ENCODE measurements at places on chromosomes 11 and 22.

- no peak for DNase-seq
Observed at GRCh38 chr11:61961570-61962212, 5.7 kb downstream of the FTH1 start.

DNA sequence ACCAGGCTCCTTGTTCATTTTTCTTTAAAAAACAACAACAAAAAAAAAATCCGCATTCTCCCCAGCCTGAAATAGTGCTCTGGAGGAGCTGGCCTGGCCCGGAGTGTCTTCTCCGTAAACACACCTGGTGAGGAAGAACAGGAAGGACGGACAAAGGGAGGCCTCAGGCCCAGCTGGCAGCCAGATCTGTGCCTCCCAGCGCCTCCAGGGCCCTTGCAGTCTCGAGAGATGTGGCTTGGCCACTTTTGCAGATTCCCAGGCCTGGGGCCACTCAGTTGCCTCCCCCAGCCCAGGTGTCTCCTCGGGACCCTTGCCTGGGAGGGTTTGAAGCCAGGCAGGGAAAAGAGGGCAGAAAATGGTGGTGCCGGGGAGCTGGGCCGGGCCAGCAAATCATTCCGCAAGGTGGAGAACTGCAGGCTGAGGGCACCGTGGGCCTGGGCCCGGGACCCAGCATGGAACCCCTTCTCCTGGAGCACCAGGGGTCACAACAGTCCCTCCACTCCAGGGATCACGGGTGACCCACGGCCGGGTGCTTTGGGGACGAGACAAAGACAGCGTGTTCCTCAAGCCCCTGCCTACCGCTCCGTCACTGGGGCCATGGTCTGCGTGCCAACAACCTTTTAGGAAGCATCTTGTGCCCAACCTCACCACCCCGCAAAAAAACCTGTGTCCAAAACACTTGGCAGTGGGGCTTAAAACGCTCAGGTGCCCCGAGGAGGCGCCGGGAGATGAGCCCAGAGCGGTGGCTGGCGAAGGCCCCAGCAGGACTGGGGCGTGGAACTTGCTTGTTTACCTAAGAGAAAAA, 67.1 kb upstream of the WNT7B start:
- no peak for DNase-seq

- DNase-seq = no peak
Observed at GRCh38 chr22:24068377-24068680, 57.2 kb downstream of the CABIN1 start.

- peak; percentile 89 for DNase-seq
Observed at GRCh38 chr22:26585104-26585790, 4.7 kb downstream of the TPST2 start.

DNA sequence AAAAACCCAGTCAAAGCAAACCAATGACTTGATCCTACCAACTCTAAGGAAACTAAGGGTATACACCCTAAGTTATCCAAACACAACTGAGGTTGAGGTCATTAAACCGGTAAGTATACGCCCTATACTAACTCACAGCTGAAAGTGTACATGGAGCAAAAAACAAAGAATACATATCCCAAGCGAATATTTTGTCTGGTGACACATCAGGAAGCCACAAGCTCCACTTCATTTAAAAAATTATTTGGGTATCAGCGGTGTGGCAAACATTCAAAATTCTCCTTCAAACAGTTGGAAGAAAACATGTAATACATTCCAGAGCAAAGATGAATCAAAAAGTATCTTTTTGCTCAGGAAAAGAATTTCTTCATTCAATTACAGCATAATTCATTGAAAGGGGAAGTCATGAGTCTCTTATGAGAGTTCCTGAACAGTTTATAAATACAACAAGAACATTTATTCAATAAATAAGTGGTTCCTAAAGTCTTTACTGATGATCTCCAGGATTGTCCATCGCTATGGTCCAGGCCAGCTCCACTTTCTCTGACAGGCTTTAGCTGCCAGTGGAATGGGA, 4.5 kb upstream of the JAML start:
- no peak for DNase-seq

DNA sequence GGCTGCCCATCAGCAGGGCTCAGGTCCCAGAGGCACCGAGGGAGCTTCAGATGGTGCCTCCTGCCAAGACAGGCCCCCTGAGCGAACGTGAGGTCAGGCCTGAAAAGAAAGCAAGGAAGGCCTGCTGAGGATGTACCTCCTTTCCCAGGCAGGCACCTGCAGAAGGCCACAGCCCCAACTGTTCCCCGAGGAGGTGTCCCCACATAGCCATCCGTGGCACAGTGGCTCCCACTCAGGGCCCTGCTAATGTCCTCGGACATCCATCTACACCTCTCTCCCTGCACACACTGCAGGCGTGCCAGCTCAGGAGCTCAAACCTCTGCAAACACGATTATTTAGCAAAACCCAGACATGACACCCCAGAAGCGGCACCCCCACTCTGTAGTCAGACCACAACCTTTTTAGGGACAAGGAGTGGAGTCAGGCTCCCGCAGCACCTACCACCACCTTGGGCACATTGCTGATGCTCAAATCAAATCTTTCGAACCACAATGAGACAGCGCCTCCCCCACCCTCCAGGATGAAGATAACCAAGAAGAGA, 36.9 kb downstream of the SHANK2 start:
- no peak for DNase-seq

DNA sequence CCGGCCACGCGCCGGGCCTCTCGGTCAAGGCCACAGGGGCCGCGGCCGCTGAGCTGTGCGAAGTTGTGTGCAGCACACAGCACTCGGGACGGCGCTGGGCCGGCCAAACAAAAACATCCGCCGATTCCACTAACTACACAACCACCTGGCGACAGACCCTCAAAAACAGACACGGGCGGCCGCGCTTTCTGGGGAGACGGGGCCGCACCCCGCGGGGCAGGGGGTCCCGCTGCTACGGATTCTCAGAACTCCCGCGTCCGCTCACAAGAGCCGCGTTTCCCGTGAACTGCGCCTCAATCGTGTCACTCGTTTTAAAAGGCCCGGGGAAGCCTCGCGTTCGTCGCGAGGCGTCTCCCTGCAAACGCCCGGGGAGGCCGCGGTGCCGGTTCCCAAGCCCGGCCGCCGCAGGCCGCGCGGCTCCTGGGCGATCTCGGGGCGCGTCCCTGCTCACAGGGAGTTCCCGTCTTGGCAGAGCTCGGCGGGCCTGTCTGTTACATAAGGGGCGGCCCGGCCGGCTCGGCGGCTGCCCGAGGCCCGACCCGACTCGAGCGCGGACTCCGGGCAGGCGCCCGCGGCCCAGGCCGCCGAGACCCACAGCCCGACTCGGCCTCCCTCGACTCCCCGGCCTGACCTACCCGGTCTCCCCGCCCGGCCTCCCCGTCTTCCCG, 936 bp downstream of the BRD1 start:
- DNase-seq = no peak

DNA sequence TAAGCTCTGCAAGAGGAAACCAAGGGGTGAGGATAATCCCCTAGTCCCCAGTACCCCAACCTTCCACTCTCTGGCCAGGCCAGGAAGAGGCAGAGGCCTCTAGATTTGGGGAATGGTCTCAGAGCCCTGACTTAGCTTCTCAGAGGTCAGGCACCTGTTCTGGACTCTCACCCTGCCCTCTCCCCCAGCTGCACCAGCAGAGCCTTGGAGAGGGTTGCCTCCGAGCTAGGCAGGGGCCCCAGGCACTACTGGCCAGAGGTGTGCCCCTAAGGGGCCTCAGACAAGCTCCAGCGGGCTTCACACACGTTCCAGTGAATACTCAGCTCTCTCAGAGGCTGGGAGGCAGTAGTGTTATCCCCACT, 8.0 kb downstream of the FREY1 start:
- no peak for DNase-seq

DNA sequence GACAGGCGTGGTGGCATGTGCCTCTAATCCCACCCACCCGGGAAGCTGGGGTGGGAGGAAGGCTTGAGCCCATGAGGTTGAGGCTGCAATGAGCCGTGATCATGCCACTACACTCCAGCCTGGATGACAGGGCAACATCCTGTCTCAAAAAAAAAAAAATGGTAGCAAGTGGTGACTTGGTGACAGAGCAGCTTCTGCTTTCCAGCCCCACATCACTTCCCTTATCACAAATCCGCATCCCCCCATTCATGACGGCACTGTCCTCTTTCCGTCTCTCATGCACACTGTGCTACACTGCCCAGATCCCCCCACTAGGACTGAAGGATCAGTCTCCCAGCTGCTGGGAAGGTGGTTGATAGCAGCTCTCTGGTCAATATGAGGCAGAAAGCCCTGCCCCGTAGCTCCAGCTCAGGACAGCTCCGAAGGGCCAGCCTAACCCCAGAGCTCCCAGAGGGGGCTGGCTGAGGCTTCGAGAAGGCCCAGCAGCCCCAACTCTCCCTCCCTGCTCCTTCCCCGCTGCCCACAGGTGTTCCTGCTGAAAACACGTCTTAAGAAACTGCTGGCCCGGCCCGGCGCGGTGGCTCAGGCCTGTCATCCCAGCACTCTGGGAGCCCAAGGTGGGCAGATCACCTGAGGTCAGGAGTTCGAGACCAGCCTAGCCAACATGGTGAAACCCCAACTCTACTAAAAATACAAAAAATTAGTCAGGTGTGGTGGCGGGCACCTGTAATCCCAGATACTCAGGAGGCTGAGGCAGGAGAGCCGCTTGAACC, 15.9 kb downstream of the PGA5 start:
- DNase-seq = no peak

GRCh38 chr11:63910675-63911074, 6.3 kb downstream of the RCOR2 start:
- no peak for DNase-seq

DNA sequence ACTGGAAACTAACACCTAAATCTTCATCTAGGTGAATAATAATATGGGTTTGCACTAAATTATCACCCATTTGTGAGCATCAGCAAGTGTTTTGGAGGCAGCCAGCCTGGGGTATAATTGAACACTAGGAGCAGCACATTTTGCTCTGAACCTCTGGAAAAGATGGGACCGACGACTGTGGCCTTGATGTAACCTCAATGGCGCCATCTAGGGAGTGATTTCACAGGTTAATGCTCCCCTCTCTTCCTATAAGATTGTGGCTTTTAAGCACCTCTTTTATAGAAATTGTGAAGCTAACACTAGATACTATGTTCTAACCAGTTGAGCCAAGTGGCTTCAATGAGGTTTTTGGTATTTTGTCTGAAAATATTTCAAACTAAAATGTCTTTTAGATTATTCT, 203.7 kb downstream of the NELL1 start:
- DNase-seq = no peak

DNA sequence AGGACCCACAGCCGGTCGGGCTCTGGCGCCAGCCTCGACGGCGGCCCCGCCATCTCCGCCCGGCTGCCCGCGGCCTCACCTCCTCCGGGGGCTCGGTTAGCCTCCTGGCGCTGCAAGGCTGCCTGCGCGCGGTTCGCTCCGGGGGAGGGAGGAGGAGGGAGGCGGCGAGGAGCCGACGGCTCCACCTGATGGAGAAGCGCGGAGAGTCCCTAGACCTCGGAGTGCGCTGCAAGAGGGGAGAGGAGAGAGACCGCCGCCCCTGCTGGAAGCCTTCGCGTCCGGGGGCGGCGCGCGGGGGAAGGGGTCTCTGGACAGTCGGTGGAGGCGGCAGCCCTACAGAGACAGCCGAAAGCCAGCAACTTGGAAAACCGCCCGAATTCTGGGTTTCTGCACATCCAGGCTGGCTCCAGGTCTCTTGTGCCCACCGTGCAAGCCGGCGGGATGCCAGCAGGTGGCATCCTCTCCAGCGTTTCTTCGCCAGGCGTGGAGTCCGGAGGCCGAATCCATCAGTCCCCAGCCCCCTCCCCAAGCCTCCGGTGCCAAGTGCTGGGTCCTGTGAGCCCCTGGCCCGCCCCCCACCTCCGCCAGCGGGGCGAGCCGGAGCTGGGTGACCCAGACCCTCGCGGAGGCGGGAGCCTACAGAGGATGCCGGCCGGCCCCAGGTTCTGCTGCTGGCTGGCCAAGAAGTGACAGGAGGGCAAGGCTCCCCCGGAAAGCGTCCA, 2.9 kb upstream of the KIRREL3 start:
- no peak for DNase-seq

- DNase-seq = no peak
Observed at GRCh38 chr11:41379084-41379483, 80.4 kb downstream of the LRRC4C start.

- no peak for DNase-seq
Observed at GRCh38 chr11:126538071-126538470, 182.6 kb downstream of the ST3GAL4 start.

- no peak for DNase-seq
Observed at GRCh38 chr22:46992121-46992731, 229.8 kb downstream of the TBC1D22A start.

- no peak for DNase-seq
Observed at GRCh38 chr11:65185171-65185570, 3.4 kb downstream of the CAPN1 start.

- DNase-seq = no peak
Observed at GRCh38 chr22:44574640-44575380, 76.8 kb upstream of the RTL6 start.

DNA sequence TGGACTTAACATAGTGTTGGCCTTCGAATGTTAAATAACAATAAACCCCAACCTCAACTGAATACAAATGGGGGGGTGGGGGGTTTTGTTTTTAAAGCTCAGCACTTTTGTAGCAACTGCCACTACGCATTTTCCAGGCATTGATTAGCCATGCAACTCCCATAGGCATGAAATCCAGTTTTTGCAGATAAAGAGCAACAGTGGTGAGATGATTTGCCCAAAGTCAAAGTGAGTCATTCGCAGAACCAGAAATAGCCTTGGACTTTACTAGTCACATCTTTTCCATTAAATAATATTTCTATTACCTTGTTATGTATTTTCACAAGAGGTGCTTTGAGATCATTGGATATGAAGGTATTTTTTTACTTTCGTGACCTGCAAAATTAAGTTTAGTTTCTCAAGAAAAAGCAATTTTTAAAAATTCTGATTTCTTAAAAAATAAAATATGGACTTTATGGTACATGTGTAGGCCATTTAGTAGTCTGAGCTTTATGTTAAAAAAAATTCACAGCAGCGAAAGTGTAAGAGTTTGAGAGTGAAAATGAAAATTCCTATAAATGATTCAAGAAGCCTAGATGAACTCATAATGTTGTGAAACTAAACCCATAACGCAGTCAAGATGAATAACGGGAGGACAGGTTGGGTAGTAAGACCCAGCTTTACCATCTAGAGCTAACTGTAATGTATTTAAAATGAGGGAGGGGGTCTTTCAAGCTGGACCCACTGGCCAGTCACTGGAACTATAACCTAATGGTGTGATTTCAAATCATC, 1.9 kb upstream of the PHF21A start:
- DNase-seq = no peak

GRCh38 chr11:121554552-121554951, 101.8 kb upstream of the SORL1-AS1 start:
- no peak for DNase-seq

GRCh38 chr22:42913874-42914510, 56.9 kb upstream of the ARFGAP3 start:
- DNase-seq = no peak

- no peak for DNase-seq
Observed at GRCh38 chr11:101584655-101585054, 848 bp upstream of the TRPC6 start.
